ENCODE measurements at places on chromosomes 4 and X.

DNA sequence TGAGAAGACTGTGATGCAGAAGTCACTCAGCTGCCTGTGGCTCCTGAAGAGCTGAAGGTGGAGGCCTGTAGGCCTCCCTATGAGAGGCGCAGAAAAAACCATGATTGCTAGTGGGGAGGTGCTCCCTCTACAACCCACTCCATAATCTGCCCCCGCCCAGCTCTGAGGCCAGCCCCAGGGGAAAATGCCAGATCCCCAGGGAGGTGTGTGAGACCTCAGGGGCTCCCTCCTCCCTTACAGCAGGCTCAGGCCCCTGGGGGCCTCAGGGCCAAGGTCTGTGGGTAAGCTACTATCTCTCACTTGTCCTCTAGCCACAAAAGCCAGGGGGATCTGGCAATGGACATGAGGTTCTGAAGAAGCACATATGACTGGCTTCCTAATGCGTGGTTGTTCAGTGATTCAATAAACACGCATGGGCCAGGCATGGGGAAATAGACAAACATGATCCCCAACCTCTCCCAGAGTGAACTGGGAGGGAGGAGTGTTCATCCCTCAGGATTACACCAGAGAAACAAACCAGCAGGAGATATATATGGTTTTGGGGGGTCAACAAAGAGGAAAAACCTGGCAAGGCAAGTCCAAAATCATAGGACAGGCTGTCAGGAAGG, 51.0 kb upstream of the MTM1 start:
- DNase-seq = no peak

DNA sequence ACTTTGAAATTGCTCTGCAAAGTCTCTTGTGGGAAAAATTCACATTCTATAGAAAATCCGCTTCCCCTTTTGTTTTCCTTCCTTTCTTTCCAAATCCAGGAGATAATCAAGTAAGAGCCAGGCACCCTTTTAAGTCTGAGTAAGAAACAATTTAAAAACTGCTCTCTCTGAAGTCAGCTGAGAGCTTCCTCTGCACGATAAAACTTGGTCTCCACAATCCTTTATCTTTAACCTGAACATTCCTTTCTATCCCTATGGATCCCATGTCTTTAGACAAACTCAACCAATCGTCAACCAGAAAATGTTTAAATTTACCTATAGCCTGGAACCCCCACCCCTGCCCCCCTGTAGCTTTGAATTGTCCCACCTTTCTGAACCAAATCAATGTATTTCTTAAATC, 1723.6 kb upstream of the AGA start:
- DNase-seq = no peak

- DNase-seq = no peak
Observed at GRCh38 chrX:84216406-84216805, 28.4 kb upstream of the RPS6KA6 start.

- DNase-seq = no peak
Observed at GRCh38 chr4:41505161-41505661, 32.7 kb upstream of the LIMCH1 start.

GRCh38 chr4:151407466-151408379, 1.3 kb upstream of the FHIP1A start:
- peak; percentile 27 for DNase-seq

GRCh38 chr4:4950561-4951290, 68.5 kb downstream of the CYTL1 start:
- no peak for DNase-seq

DNA sequence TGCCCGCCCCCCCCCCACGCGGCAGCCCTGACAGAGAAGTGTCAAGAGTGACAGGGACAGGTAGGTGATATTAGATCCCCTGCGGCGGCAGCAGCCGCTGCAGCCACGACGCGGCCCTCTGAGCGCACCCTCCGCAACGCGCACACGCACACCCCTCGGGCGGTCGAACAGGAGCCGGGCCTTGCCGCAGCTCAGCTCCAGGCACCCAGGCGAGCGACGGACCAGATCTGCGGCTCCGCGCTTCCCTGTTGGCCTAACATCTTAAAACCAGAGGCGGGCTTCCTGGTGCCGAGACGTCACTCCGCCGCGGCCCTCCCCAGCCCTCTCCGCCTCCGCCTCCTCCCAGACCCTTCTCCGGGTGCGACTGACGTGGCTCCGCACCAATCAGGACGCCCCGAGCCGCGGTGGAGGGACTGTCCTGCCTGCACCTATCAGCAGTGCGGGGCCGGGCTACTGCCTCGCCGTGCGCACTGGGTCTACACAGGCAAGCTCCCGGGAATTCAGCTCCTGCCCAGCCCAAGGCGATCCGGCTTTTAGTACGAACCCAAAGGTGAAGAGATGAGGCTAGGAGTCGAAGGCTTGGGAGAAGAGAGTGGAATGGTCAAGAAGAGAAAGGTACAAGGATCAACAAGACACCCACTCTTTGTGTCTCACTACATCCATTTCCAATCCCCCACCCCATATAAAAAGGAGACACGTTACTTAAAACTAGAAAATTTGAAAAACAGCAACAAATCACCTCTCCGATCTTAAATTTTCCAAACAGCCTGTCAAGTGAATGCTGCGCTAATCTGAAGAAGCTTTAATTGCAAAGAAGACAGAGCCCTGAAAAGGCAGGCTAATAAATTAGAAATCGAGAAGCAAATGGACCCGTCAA, at the start of gene PITX2:
Gene PITX2, minus strand, starts transcription at position 237 of the 877 bp plus-strand sequence. CDS start 617 bp downstream, outside the sequence.
- DNase-seq = peak; percentile 15

GRCh38 chr4:162700358-162700757, 466.3 kb downstream of the NAF1 start:
- DNase-seq = no peak

- DNase-seq = peak; percentile 20
Observed at GRCh38 chrX:4547213-4547836, 833.9 kb upstream of the PRKX start.

DNA sequence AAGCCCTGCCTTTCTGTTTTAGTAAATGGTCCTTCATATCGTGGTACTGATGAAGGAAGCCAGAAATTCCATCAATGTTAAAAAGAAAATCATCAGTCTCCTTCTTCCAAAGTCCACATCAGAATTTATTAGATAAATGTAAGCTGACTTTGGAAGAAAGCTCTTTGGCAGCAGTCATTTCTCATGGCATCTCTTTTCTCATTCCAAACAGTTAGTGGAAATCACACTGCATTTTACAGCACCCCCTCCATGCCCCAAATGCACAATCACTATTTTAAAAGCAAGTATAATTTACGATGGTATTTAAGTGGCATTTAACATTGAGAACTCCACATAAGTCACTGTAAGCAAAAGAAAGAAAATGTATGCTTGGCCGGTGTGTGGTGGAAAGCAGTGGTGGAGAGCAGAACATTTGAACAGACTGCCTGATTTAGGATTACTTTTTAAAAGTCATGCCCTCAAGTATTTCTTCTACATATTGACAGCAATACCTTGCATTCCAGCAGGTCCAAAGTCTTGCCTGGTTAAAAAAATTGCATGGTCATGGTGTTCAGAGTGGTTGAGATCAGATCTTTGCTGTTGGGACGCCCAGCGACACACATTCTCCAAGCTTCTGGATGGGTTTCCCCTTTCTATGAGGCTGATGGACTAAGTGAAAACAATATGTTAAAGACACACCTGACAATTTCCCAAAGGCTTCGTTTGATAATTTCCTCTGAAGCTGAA, 248.6 kb downstream of the ADAMTS3 start:
- DNase-seq = no peak

DNA sequence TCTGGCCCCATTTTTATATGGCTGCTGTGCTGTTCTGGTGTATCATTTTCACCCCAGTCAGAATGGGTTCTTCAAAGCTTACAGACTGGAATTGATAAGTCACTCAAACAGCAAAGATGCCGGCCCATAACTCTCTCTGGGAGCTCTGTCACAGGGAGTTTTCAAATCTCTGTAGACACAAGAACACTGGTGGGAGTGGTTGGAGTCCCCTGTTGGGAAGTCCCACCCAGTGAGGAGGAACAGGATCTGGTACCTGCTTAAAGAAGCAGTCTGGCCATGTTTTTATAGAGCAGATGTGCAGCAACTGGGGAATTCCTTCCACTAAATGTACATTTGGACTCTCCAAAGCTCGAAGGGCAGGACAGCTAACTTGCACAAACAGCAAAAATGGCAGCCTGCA, 69.3 kb upstream of the UGT2B7 start:
- no peak for DNase-seq

Measured in CD4-positive, alpha-beta T cell treated with Interleukin-12 subunit alpha and Interleukin-12 subunit beta, for 1 hour (primary cell).